SHP77 (cell line): ENCODE measurements at places on chromosomes 16 and 17.

- DNase-seq, result no peak
Measured at GRCh38 chr17:31529841-31530251, 138.4 kb downstream of the RAB11FIP4 start.

GRCh38 chr17:73027130-73027741 is 65.3 kb downstream of the SLC39A11 start:
- DNase-seq, result no peak

DNA sequence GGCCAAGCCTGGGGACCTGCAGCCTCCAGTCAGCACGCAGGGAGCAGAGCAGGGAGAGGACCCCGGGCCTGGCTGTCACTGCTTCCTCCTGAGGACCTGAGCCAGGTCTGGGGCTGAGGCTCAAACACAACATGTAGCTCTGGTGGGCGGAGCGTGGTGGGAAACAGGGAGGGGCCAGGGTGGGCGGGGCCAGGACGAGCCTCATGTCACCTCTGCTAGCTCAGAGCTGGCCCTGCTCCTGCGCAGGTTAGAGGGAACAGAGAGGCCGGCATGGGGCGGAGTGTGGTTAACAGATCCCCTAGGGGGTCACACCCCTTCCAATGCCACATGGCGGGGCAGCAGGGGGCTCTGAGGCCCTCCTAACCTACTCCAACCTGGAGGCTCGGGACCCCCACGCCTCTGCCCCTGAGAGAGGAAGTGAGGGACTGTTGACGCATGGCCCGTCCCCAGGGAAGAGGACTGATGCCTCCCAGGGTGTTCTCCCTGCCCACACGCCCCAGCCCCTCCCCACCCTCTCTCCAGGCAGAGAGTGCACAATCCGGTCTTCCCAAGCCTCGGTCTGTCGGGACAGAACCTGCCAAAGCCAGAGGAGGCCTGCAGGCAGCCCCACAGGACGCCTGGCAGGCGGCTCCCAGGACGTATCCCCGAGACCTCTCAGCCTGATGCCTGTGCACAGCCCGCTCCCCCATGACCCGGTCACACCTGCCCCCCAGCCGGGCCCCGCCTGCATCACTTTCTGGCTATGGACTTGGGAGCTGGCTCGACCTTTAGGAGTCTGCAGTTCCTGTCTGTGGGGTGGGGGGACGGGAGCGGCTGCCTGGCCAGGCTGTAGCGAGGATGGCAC is 15.2 kb downstream of the PIEZO1 start:
- peak; percentile 77 for DNase-seq

DNA sequence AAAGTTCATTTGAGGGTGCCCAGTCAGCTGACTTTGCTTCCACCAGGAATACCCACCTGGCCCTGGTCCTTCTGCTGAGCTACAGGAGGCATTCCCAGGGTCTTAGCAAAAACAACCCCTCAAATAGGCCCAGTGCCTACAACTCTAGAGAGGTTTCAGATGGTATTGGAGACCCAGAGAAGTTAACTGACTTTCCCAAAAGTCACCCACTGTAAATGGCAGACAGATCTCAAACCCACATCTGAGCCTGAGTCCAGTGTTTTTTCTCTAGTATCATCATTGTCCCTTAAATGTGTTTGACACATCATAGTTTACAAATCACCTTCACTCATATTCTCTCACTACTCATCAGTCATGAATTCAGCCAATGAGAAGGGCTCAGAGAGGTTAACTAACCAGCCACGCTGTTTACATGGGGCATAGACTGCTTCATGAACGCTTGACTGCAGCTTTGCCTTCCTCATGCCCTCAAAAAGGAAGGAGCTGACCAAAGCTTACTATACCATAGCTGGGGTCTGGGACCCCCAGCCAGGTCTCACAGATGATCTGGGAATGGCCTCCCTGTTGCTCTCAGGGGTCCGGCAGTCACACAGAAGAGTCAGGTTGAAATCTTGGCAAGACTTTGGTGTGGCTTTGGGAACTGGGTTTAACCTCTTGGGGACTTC is 3.7 kb downstream of the PHOSPHO1 start:
- DNase-seq, result no peak

GRCh38 chr16:12455287-12455798 is 348.3 kb downstream of the CPPED1 start:
- peak; percentile 59 for DNase-seq

- no peak for DNase-seq
Measured at GRCh38 chr17:44903012-44903685, 3.9 kb upstream of the EFTUD2 start.

- no peak for DNase-seq
Measured at GRCh38 chr16:84675884-84676283, 23.9 kb upstream of the USP10 start.

- no peak for DNase-seq
Measured at GRCh38 chr17:62868723-62869122, 60.6 kb upstream of the MARCHF10 start.

DNA sequence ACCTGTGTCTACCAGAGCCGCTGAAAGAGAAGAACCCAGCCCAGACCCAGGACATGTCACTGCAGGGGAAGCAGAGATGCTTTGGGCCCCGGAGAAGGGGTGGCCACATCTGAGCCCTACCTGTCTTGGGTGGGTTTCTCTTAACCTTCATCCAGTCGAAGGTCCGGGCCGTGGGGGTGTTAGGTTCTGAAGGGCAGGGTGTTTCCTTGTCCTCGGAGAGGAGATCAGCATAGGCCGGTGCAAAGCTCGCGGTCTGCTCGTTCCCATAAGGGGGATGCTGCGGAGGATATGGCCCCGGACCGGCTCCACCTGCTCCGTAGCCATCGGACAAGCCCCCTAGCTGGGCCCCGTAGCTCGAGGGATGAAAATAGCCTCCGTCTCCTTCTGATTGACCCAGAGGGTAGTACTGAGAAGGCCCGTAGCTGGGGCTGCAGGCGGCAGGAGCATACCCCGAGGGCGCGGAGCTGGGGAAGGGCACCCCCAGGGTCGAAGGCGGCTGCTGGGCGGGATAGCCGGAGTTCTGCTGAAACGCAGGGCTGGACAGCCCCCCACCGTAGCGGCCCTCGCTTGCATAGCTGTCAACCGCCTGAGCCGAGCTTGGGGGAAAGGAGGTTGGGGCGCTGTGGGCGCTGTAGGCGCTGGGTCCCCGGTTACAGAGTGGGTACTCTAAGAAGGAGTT is 464 bp downstream of the HOXB1 start:
- no peak for DNase-seq

DNA sequence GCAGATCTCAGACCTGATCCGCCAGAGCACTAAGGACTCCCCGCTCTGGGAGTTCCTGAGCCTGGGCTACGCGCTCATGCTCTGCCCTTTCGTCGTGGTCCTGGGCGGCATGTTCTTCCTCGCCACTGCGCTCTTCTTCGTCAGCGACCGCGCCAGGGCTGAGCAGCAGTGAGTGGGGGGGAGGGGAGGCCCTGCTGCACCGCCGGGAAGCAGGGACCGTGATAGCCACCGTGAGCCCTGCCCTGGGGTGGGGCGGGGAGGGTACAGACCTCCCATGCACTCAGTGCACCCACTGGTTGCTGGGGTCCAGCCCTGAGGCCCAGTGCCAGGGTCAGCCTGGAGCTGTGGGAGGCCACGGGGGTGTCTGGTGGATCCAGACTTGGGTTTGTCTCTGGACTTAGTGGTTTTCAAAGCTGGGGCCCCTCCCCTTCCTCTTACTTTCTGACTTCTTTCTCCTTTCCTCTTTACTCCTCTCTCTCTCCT is 18.9 kb downstream of the MYBBP1A start:
- DNase-seq, result no peak

DNA sequence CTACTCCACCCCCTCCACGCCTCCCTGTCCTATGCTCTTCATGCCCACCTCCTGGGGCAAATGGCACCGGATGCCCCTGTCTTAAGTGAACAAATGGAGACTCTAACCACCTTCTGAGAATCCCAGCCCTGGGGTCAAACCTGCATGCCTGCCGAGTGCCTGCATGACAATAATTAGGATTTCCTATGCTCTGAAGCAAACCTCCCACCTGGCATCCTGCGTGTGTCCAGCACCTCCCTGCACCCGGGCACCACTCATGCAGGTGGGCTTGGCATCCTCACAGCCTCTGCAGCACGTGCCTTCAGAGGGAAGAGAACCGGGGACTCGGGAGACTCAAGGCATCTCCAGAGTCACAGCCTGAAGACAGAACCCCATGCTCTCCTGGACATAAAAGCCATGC is 11.2 kb upstream of the KIFC3 start:
- DNase-seq, result no peak

DNA sequence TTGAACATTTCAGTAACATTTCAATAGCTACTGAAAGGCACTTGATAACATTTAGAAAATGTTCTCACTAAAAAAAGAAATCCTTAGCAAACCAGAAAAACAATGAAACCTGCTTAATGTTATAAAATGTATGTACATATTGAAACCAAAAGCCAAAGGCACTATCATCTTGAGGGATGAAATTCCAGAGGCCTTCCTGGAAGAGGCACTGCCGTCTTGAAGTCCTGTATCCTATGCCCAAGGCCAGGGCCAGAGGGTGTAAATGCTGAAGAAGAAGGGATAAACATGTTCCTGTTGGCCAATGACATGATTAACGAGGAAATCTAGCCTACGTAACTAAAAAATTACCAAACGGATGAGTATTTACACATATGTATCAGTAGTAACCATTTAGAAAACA is 57.0 kb upstream of the DNAH17 start:
- DNase-seq, result no peak

DNA sequence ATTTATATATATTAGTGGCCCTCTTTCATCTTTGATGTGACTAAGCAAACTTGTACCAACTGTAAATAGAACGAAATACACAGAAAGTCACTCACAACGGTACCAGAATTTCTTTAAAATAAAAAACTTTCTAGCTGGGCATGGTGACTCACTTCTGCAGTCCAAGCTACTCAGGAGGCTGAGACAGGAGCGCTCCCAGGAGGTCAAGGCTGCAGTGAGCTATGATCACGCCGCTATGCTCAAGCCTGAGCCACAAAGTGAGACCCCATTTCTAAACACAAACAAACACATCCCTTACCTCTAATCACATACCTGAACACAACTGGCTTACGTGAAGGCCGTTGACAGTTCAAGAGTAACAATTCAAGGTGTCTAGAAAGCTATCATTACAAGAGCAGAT is 29.7 kb downstream of the STAT5B start:
- DNase-seq, result no peak

GRCh38 chr17:31379597-31380205 is 11.8 kb upstream of the RAB11FIP4 start:
- no peak for DNase-seq

DNA sequence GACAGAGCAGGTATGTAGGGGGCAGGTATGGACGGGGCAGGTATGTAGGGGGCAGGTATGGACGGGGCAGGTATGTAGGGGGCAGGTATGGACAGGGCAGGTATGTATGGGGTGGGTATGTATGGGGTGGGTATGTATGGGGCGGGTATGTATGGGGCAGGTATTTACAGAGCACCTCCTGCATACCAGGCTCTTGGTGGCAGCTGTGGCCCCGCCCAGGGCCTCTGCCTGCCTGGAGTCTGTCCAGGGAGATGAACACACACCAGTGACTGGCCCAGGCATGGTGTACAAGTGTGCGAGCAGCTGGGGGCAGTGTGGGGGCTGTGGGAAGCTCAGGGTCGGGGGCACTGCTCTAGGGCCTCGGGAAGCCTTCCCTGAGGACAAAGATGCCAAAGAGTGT is 4.4 kb downstream of the RPL3L start:
- DNase-seq, result no peak

DNA sequence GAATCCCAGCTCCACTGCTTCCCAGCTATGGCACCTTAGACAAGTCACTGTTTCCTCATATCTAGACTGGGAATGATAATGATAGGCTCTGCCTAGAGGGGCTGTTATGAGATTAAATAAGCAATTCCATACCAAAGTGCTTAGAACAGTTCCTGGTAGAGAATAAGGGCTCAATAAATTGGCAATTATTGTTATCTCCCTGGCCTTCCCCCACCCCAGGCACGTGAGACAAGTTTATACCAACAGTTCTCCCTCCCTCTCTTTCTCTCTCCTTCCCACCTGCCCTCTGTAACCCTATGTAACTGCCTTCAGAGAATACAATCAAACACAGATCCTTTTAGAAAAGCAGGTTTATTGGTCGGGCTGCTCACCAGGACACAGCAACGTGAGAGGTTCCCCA is 13.9 kb upstream of the STAT3 start:
- no peak for DNase-seq

DNA sequence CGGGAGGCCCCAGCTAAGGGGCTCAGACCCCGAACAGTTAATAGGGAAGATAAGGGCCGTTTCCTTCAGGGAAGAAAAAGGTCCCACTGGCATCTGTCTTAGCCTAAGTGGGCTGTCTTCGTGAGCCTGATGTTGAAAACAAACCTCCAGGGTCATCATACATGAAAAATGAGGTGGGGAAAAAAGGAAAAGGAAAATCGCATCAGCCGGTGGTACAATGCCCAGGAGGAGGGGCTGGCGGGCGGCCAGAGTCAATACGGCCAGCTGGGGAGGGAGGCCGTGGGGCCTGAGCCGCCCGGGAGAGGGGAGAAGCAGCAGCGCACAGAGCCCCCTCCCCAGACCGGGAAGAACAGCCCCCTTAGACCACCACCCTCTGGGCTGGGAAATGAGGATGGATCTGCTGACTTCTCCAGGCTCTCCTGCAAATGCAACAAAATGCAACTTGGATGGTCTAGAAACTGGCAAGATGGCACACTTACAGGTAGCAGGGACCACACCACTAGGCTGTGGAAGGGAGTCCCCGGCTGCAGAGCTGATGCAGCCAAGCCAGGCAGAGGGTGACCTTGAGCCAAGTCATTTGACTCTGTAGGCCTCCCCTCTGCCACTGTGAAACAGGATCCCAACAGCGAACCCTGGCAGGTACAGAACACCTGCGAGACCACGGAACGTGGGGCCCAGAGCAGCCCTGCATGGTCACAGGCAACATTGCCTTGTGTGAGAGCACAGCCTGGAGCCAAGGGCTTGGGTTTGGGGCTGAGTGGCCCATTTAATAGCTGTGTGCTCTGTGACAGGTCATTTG is 448.5 kb downstream of the SOX9 start:
- DNase-seq, result peak; percentile 34

- DNase-seq, result peak; percentile 31
Measured at GRCh38 chr16:78317564-78318240, 218.2 kb downstream of the WWOX start.

DNA sequence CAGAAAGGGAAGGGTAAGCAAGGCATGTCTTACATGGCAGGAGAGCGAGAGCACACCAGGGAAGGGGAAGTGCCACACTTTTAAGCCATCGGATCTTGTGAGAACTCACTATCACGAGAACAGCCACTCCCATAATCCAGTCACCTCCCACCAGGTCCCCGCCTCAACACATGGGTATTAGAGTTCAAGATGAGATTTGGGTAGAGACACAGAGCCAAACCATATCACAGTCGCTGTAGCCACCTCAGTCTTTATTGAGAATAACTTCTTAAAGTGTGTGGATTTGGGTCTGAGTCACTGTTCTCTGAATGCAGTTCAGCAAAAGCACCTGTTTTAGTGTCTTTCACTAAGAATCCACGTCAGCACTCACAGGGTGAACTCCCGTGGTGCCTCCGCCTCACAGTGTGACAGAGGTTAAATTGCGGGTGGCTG is 195.2 kb upstream of the CHMP6 start:
- no peak for DNase-seq

DNA sequence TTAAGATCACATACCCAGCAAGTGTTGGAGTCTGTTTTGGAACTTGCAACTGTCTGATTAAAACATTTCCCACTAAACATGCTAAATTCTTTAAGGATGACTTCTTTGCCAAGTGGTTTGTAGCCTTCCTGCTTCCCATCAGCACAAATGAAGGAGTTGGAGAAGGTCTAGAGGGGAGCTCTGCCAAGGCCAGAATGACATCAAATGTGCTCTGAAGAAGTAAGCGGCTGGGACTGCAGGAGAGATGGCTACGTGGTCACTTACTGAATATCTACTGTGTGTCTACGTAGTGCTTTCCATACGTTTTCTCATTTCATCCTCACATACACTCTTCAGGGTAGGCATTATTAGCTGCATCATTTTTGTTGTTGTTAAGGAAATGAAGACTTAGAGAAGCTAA is 135.7 kb upstream of the NLRP1 start:
- no peak for DNase-seq
